AG10803 (cell line): ENCODE measurements at places on chromosomes 1 and 21.

- DNase-seq: no peak
Observed at GRCh38 chr1:24857507-24858133, 72.5 kb downstream of the RUNX3 start.

DNA sequence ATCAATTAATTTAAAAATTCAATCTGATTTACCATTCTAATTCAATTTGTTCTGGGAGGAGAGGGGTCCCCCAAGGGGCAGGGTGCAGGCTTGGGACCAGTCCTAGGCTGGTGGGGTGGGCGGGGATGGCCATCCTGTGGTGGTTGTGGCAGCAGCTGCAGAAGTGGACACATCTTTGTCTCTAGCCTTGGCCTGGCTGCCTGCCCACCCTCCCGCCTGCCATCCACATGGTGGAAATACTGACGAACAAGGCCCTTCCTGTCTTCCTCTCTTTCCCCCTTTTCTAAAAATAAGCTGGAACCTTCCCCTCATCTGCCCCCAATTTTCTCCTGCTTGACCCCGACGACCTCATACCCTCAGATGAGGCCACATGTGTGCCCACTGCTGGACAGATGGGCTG is 130.9 kb downstream of the FOXD2 start:
- peak; percentile 50 for DNase-seq

DNA sequence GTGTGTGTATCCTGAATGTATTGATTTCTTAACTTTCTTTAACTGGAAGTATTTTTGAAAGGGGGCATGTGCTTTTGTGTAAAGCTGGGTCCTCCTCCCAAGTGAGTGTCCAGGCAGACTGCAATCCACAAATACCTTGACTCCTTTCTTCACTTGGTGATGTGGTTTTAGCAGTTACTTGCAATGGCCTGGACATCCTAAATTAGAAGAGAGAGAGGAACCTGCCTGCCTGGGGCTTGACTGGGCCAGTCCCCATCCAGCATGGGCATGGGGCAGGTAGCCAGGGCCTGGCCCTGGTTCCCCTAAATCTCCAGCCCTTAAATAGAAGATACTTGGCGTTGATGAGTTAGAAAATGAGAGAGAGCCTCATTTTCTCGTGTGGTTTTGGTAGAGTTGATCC is 159.7 kb downstream of the PGBD5 start:
- DNase-seq: no peak

DNA sequence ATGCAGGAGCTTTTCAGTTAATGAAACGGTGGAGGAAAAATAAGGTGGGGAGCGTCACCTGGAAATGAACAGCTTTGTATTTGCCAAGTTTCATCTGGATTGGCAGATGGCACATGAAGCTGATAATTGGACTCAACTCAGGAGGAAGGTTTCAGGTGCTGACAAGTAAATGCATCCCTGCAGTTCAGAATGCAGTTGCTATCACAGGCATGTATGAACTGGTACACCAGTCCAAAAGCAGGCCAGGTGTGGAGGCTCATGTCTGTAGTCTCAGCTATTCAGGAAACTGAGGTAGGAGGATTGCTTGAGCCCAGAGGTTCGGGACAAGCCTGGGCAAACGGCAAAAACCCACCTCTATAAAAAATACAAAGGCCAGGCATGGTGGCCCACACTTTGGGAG is 15.5 kb downstream of the DEGS1 start:
- DNase-seq: no peak

GRCh38 chr21:35198982-35199732 is 150.1 kb upstream of the RUNX1 start:
- DNase-seq: no peak

DNA sequence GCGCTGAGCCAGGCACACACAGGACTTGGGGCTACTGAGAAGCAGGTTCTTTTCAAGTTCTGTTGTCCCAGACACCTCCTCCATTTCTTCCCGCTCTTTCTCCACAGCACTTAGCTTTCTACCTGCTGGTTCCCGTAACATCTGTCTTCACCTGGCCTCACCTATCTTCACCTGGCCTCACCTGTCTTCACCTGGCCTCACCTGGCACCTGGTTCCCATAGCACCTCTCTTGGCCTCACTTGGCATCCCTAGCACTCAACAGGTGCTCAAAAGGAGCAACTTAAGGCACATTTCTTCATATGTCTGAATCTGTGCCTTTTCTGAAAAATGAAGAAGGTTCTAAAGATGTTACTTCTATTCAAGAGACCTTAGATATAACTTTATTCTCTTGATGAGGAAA is 10.4 kb downstream of the KCNK1 start:
- no peak for DNase-seq

DNA sequence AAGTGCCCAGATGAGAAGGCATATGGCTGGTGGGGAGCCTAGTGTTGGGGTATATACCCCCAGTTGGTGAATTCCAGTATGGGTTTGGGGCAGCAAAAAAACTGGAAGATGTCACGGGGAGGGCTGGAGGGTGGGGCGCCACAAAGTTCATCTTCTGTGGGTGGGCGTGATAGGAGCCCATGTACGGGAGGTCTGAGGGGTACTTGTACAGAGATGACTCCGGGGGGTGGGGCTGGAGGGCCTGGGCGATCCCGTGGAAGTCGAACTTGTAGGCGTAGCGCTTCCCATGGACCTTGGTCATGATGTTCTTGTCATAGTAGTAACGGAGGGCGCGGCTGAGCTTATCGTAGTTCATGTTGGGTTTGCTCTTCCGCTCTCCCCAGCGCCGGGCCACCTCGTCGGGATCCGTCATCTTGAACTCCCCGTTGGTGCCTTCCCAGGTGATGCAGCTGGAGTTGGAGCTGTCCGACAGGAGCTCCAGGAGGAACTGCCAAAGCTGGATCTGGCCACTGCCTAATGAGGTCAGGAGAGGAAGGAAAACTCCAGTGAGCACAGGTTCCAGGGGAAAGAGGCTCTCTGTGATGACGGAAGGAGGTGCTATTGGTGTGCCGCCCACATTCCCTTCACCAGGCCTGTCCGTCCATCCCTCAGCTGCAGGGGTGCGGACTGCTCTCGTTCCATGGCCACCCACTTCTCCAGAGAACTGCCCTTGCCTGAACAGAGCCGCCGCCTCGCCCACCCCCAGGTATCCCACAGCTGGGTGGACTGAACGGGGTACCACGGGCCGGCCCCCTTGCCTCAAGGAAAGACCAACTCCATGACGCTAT is 114.7 kb downstream of the ERG start:
- no peak for DNase-seq
